RCC 7860 (cell line): ENCODE measurements at places on chromosomes 6 and 20.
A peak's percentile ranks its signal among the peaks of the same experiment; 100 is the strongest.

GRCh38 chr20:4815628-4816027 lies 93.9 kb downstream of the PRND start:
- no peak for DNase-seq

GRCh38 chr6:5471044-5471443 lies 209.7 kb downstream of the FARS2 start:
- no peak for DNase-seq

DNA sequence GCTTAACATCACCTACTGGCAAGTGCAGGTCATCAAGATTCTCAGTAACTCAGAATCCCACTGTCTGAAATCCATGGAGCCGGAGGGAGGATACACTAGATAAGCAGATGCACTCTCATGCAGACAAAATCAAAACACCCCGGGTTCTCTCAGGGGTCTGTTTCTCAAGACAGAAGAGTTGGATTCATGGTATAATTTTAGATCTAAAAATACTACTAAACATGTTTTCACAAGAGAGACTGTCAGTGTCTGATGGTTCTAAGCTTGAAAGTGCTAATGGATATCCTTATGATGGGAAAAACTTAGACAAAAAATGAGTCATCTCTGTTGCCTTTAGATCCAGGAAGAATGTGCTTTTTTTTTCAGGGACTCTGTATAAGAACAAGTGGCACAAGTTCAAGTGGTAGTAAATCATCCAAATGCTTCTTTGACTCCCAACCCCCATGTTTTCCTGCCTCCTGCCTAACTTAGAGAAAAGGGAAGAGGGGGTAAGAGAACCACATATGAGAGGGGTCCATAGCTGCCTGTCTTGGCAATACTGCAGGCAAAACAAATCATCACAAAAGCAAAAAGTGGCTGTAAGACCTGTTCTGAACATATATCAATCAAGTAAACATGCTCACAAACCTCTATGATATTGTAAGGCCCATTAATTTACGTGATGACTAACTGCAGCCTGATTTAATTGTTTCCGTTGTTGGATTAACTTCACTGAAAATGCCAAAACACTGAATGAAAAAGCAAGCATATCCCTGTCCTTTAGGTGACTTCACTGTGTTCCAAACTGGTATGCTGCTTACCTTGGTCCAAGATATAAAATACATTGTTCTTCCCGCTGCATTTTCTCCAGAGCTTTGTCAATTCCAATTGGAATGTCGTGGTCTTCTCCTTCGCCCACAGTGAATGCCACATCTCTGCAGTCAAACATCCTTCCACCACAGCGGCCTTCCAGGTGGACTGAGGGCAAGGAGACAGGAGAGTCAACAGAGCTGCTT lies 84.0 kb upstream of the TULP1 start:
- peak; percentile 68 for DNase-seq

GRCh38 chr6:133132466-133132971 lies 108.6 kb upstream of the EYA4 start:
- DNase-seq: no peak

DNA sequence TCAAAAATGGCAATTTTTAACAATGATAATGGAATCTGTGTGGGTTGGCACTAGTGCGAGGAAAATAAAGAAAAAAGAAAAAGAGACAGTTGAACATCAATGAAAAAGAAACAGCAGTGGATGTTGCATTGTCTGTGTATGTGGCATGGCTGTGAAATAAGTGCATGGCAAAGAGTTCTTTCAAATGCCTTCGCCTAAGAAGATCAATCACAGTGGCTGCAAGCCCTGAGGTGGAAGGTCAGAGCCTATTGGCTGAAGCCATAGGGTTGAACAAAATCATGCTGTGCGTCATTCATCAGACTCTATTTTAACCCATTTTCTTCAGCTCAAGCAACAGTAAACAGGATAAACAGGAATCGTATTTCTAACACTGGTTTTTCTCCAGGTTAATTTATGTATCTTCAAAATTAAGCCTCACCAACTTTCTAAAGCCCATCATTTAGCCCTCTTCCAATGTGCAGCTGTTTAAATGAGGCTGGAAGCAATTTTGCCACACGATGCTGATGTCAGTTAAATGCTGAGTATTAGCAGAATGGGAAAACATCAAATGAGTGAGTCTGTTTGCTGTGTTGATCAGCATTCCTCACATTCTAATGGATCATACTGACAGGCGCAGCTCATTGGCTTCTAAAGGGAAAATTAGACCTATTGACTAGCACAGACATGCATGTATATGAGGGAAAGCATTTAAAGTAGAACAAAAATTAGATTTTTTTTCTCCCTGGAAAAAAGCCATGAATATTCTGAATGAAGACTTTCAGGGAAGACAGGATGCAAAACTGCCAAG lies 955.9 kb upstream of the EYS start:
- no peak for DNase-seq

DNA sequence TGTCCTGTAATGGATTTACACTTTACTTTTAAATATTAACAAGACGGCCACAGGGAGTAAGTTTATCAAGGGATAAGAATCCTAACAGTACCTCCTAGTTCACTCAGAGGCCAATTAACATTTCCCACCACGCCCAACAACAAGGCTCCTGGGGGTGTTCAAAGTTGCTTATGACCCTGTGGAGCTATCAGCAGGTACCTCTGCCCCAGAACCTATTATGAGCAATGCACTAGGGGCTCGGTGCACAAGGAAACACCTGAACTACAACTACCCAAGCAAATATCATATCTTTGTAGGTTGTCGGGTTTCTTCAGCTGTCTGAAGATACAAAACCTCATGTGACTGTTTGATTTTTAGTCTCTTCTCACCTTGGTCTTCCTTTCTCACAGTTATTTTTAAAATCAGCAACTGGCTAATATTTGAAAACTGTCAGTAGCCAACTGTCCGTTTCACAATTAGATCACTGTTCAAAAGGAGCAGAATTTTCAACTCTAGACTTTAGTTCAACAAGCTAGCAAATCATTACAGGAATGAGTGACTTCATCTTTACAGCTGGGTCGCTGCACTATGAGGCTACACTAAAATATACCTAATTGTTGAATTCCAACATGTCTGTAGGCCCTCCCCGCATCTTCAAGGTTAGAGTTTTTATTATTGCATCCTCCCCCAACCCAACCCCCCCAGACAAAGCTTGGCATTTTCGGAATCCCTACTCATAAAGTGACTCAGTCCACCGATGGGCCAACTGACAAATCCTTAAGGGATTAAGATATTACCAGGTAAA lies 38.1 kb downstream of the B4GALT5 start:
- DNase-seq: peak; percentile 96

- DNase-seq: no peak
Observed at GRCh38 chr20:1319051-1319450, 9.9 kb downstream of the SDCBP2 start.

DNA sequence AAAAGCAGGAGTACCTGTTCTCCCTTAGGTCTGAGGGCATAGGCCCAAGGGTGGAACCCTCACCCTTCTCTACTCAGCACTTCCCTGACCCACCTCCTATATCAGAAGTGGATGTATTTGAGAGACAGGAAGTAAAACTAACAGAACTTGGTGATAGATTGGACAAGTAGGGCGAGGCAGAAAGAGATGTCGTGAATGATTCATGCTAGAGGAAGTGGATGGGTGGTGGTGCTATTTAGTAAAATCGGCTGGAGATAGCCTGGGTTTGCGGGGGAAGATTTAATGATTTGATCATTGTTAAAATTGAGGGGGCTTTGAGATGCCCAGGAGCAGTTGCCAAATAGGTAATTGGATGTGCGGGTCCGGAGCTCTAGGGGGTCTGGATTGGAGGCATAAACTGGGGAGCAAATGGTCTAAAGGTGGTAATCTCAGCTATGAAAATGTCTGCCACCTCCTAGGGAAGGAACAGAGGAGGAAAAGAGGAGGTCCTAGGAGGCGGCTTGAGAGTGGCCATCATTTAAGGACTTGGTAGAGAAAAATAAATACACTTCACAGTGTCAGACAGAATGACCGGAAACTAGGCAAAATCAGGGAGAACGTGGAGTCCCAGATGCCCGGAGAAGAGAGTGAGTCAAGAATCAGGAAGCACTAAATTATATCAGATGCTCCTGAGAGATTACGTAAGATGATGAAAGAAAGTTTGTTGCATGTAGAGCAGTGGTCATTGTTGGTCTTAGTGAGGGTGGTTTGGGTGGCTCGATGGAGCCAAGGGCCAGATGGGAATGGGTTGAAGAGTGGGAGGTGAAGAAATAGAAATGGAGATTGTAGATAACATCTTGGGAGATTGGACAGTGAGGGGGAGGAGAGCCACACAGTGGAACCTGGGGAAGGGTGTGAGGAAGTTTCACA lies 142.0 kb downstream of the CEP57L1 start:
- DNase-seq: no peak

DNA sequence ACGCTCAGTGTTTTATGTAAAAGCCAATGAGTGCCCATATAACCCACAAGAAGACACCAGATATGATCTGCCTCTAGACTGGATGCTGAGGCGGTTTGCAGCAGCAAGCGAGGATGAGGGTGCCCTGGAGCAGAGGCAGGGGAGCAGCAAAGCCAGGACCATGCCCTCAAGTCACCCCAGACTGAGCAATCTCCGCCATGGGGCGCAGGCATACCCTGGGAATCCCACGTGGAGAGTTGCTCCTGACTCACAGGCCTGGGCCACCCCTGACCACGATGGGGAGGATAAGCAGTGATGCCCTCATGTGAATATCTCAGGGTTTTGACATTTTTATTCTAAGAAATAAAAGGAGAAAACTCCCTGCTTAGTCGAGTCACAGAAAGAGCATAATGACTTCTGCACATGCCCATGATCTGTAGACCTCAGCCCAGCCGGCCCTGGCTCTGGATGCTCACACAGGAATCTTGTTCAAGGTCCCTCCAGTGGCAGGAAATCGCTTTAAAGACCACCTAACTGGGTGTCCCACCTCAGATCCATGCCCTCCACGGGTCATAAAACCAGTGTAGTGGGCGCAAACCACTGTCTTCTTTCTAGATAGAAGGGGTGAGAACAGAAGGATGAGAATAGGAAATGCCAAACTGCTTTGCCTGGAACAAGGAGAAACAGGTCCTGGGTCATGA lies 138.3 kb upstream of the SNX9 start:
- no peak for DNase-seq

DNA sequence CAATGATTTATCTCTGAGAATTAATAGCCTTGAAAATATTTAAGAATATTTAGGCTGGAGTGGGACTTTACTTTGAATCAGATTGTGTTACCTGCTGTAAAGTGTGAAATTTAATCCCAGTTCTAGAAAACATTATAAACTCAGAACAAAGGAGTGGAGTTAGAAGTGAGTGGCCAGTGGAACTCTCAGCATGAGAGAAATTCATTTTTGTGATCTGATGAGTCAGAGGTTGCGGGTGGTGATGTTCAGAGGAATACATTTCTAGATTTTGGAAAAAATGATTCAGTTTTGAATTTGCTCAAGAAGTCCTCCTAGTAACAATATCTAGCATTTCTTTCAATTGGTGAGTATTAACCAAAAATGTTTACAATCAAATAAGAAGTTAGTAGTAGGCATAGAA lies 167.5 kb downstream of the ZFAND3 start:
- DNase-seq: no peak

DNA sequence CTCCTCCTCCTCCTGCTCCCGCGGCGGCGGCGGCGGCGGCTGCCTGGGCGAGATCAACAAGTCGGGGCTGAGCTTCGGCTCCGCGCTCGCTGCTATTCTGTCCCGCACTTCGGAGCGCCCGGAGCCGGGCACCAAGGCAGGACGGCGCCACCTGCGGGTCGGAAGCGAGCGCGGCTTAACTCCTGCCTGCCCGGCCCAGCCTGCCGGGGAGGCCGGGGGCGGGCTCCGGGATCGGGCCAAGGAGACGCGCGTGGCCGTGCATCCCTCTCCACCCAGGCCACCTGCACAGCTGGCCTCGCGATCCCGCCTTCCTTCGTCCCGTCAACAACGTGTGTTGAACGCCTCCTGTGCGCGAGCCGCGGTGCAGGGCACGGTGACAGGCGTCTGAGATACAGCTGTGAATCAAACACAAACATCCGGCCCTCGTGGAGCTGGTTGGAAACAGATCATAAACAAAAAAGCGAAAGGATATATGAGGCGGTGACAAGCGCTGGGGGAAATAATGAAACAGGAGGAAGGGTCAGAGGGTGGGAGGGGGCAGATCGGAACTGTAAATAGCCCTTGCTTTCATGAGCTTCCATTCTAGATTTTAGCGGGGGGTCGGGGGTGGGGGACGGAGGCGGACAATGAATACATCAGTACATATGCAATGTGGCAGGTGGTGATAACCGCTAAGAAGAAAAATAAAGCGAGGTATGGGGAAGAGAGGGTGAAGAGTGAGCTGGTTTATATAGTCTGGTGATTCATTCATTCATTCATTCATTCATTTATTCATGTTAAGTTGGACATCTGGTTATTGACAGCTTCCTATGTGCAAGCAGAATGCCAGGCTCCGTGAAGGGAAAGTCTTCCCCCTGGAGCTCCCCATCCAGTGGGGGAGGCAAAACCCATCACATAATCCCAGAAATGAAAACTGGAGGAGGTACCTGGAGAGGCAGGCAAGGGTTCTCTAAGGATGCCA lies 2.0 kb upstream of the KCNB1 start:
- peak; percentile 54 for DNase-seq

- peak; percentile 87 for DNase-seq
Observed at GRCh38 chr6:134826889-134827737, 122.8 kb downstream of the ALDH8A1 start.

GRCh38 chr6:159085396-159085895 lies 40.7 kb upstream of the TAGAP start:
- no peak for DNase-seq

GRCh38 chr20:46720776-46721425 lies 11.5 kb downstream of the SLC2A10 start:
- DNase-seq: no peak

GRCh38 chr20:32964575-32964974 lies 39.7 kb downstream of the SUN5 start:
- no peak for DNase-seq

- no peak for DNase-seq
Observed at GRCh38 chr6:84425971-84426705, 198.7 kb upstream of the CEP162 start.

GRCh38 chr6:17423026-17423425 lies 29.6 kb downstream of the CAP2 start:
- DNase-seq: no peak

DNA sequence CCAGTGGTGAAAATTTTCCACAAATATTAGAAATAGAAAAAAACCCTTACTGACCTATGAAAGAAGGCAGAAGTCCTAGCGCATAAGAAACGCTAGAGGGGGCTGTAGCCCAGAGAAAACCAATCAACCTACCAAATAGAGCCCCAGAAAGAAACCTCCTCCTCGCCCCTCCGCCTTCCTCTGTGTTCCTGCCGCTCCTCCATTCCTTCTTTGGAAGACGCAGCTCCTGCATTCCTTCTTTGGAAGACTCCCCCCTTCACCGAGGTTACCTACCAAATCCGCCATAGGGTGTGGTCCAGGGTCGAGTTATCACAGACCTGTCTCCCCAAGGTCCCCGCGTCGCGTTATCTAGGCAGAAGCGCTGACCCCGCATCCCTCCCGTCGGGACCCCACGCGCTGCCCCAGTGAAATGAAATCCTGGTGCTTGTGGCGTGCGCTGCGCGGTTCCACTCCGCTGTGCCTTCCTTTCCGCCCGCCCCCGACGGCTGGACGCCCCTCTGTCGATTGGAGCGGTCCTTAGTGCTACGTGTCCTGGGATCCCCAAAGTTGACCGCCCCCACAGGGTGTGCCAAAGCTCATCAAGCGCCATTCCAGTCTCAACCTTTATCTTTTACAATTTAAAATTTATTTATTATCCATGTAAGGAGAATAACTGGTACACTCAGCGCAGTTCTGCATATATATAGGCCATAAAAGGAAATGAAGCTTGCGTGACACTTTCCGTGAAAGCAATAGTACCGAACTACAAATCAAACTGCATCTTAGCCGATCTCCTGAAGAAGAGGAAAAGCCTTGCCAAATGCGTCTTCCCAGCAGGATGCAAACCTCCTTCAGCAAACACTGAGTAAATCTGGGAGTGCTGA lies 13.0 kb downstream of the RPP21 start:
- DNase-seq: peak; percentile 14
